Colonic mucosa (tissue), 4 donors: ENCODE measurements at places on chromosomes 2 and 18. TPM values are rescaled to one million over a fixed set of nuclear protein-coding genes. Genes with fewer than 3 reads are reported as not detected.

REG1B gene
- 10.2 TPM for total RNA-seq

BOLL gene
- not detected for total RNA-seq

TFPI gene
- 23.4 TPM for total RNA-seq

RBMS1 gene
- total RNA-seq, result 21.1 TPM

SERPINB7 gene
- not detected for total RNA-seq

HRH4 gene
- not detected for total RNA-seq

CCT7 gene
- total RNA-seq, result 353 TPM

ERLEC1 gene
- 34.2 TPM for total RNA-seq

DNA sequence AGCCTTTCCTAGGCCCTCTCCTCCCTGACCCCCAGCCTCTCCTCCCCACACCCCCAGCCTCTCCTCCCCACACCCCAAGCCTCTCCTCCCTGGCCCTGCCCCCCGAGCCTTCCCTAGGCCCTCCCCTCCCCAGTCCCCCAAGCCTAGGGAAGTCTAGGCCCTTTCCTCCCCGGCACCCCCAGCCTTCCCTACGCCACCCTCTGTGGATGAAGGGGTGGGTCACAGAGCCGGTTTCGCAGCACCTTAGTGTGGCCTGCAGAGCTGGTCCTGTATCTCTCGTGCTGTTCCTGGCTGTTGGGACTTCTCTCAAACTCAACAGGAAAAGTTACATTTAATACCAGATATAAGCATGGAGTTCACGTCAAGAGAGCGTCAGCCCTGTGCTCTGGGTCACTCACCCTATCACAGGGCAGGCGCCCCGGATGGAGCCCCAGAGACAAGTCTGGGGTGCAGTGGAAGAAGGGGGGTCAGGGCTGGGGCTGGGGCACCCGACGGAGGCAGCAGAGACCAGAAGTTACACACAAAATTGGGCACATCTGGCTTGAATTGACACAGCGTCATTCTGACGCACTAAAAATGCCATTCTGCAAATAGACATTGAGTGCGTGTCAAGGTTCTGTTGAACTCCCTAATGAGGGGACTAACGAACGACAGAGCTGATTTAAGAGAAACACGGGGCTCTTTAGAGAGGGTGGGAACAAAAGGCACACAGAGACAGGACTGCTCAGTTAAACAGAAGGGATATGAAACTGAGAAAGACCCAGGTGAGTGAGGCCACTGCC lies 24.0 kb downstream of the KCNIP3 start:
- H3K36me3 ChIP-seq, result no peaks in the 10 kb centered on the region
- no peaks in the 10 kb centered on the region for H3K4me1 ChIP-seq
- H3K27me3 ChIP-seq, result no peaks in the 10 kb centered on the region
- no peak overlapping the region for H3K27ac ChIP-seq
- no peak for DNase-seq
- H3K4me3 ChIP-seq, result no peak overlapping the region

DNA sequence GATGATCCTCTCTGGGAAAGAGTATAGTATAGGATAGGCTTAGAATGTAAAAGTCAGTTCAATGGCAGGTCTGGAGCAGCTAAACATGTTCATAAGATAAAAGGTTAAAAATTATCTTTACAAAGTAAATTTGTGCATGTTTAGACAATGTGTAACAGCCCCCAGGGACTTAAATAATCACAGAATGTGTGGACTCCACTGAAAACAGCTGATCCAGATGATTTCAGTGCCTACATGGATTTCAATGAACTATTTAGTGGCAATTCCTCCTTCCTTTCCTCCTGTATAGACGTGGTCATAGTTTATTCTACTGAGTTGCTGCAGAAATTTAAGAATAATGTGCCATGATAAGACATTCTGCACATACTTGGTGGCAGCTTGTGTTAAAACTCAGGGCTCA lies 42.9 kb downstream of the ARHGEF33 start:
- H3K27me3 ChIP-seq, result no peaks in the 10 kb centered on the region
- no peak for DNase-seq
- no peaks in the 10 kb centered on the region for H3K4me1 ChIP-seq
- H3K36me3 ChIP-seq, result no peaks in the 10 kb centered on the region

DNA sequence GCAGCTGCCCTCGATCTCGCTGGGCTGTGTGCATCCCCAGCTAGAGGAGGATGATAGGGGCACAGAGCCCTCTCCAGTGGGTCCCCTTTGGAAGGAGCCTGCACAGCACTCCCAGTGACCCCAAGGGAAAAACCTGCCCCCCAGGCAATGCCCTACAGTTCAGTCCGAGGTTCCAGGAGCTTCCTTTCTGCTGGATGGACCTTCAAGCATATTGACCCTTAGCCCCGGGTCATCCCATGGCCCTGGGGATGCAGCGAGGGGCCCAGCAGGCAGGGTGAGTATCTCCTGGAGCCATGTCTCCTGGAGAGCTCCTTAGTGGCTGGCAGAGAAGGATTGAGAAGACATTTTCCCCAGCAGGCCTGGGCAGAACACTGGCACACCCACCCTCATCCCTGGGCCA lies 45.4 kb upstream of the CTDP1 start:
- DNase-seq, result no peak
- no peak overlapping the region for H3K4me3 ChIP-seq
- no peaks in the 10 kb centered on the region for H3K4me1 ChIP-seq
- no peaks in the 10 kb centered on the region for H3K36me3 ChIP-seq
- H3K27me3 ChIP-seq, result peaks cover 12% of the 10 kb centered on the region

DNA sequence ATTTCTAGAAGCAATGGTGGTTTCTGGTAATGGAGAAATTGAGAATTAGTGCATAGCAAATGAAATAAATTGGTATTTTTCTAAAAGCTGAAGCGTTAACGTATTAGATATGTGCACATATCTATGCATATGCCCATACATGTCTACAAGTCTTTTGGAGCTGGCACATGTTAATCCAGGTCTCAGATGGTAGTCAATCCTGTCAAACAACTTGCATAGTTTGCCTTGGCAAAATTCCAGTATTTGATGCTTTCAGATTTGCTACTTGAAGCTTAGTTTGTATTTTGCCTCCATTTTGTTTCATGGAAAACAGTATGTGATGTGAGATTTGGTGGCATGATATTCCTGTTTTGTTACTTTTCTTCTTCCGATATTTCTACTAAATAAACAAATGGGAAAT lies 304.6 kb downstream of the PARD3B start:
- H3K36me3 ChIP-seq, result no peaks in the 10 kb centered on the region
- no peaks in the 10 kb centered on the region for H3K4me1 ChIP-seq
- no peak overlapping the region for H3K4me3 ChIP-seq
- no peak overlapping the region for H3K27ac ChIP-seq

DNA sequence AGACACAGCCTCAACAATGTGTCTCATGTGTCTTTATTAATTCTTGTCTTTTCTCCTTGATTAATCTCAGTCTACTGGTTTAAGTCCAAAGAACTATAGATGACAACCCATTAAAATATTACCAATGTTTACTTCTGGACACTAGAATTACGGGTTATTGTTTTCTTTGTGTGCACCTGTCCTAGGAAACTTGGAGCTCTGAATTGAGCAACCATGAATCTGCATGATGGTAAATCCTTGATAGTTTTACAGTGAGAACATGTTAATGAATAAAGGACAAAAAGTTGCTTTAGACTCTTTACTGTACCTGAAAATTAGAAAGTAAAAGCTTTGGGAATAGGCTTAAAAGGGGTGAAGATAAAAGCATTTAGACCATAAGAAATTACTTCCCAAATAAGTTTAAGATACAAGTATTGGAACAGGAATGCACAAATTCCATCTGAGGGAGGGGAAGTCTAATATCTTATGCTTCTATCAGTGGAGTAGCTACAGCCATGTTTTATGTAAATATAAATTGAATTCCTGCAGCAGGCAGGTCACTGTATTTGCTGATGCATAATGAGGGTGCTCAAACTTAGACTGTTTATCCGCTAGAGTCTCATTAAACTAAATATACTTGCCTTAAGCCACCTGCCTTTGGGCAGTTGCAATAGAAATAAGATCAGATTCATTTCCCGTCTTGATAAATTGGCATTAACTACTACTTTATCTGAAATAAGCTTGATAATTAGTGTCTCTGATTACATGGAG lies 603.7 kb upstream of the GCFC2 start:
- H3K4me3 ChIP-seq, result no peak overlapping the region
- no peaks in the 10 kb centered on the region for H3K4me1 ChIP-seq

EIF2AK2 gene
- 37.3 TPM for total RNA-seq

GRCh38 chr2:25742501-25742900 lies 69.1 kb upstream of the DTNB start:
- no peaks in the 10 kb centered on the region for H3K4me1 ChIP-seq
- H3K27me3 ChIP-seq, result no peaks in the 10 kb centered on the region
- H3K27ac ChIP-seq, result no peak overlapping the region
- no peak for DNase-seq
- H3K4me3 ChIP-seq, result no peak overlapping the region
- peaks cover 7% of the 10 kb centered on the region for H3K36me3 ChIP-seq

ACADL gene
- not detected for total RNA-seq

- H3K27me3 ChIP-seq, result no peaks in the 10 kb centered on the region
- H3K4me3 ChIP-seq, result no peak overlapping the region
- no peaks in the 10 kb centered on the region for H3K36me3 ChIP-seq
- no peaks in the 10 kb centered on the region for H3K4me1 ChIP-seq
These were observed 112.0 kb downstream of the LYPD6 start for GRCh38 chr2:149442346-149442745.

- peaks cover 20% of the 10 kb centered on the region for H3K4me1 ChIP-seq
- peak overlapping the region; percentile 97 for H3K27ac ChIP-seq
- H3K27me3 ChIP-seq, result no peaks in the 10 kb centered on the region
- peak; percentile 36 for DNase-seq
- no peaks in the 10 kb centered on the region for H3K36me3 ChIP-seq
- H3K4me3 ChIP-seq, result peak overlapping the region; percentile 98
These were observed 1.5 kb downstream of the CAB39 start for GRCh38 chr2:230714136-230714480.

ERMN gene
- total RNA-seq, result 0.11 TPM

GREB1L gene
- 0.20 TPM for total RNA-seq

SRD5A2 gene
- not detected for total RNA-seq

ZNF396 gene
- 3.6 TPM for total RNA-seq

GRCh38 chr18:50973367-50974126 lies 5.7 kb downstream of the ELAC1 start:
- H3K36me3 ChIP-seq, result no peaks in the 10 kb centered on the region
- H3K4me3 ChIP-seq, result no peak overlapping the region
- no peaks in the 10 kb centered on the region for H3K27me3 ChIP-seq
- peak overlapping the region; percentile 18 for H3K27ac ChIP-seq

C2orf66 gene
- total RNA-seq, result not detected

- no peaks in the 10 kb centered on the region for H3K36me3 ChIP-seq
- no peak for DNase-seq
- no peak overlapping the region for H3K27ac ChIP-seq
- no peaks in the 10 kb centered on the region for H3K27me3 ChIP-seq
These were observed 188.5 kb upstream of the CELF4 start for GRCh38 chr18:37754141-37754540.

LIPG gene
- total RNA-seq, result 32.1 TPM

DNA sequence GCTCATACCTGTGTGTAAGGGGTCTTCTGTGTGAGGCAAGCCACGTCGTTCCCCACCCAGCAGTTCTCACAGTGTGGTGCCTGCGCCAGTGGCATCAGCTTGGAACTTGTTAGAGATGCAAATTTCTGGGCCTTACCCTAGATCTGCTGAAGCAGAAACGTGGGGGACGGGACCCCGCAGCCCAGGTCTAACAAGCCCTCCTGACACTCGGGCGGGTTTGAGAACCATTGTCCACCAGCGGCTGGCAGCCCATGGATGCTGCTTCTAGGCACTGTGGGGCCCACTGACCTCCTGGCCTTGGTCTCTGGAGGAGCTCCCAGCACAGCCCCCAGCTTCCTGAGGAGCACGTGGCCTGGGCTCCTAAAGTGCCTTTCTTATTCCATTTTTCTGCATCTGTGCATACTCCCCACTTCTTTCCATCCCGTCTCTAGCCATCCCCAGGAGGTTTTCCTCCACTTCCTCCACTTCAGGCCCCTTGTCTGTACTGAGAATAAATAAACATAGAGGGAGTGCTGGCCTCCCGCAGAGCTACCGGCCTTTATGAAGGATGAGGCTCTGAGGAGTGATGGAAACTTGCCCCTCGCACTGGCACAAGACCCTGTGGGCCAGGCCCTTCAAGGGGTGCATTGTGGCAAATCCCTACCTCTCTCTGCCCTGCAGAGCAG lies 94.3 kb downstream of the GALR1 start:
- no peaks in the 10 kb centered on the region for H3K4me1 ChIP-seq
- H3K27me3 ChIP-seq, result no peaks in the 10 kb centered on the region
- no peak for DNase-seq
- no peak overlapping the region for H3K4me3 ChIP-seq
- no peak overlapping the region for H3K27ac ChIP-seq
- H3K36me3 ChIP-seq, result no peaks in the 10 kb centered on the region

- no peak overlapping the region for H3K27ac ChIP-seq
- H3K27me3 ChIP-seq, result no peaks in the 10 kb centered on the region
- DNase-seq, result no peak
- H3K4me3 ChIP-seq, result no peak overlapping the region
- no peaks in the 10 kb centered on the region for H3K4me1 ChIP-seq
These were observed 407.1 kb downstream of the SLC4A3 start for GRCh38 chr2:220034426-220035130.
